Thyroid gland (tissue), 4 donors: ENCODE measurements at places on chromosomes 4 and X. TPM values are rescaled to one million over a fixed set of nuclear protein-coding genes. Genes with fewer than 3 reads are reported as not detected.

DNA sequence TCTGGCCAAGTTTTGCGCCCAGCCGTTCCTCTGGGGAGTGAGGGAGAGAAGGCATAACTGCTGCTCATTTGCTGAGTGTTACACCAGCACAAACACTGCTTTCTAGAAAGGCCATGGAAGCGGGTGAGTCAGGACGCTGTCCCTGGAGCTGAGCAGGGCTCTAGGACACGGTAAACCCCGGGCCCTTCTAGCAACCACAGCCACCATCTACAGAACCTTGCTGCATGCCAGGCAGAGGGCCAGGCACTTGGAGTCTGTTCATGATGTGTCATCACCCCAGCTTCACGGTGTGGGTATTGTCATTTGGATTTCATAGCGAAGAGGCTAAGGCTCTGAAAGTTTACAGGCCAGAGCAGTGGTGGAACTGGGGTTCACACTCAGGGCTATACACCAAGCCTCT, 31.8 kb upstream of the C4orf50 start:
- no peaks in the 10 kb centered on the region for H3K36me3 ChIP-seq
- H3K4me3 ChIP-seq: no peak overlapping the region
- H3K27me3 ChIP-seq: no peaks in the 10 kb centered on the region
- no peak for DNase-seq
- H3K27ac ChIP-seq: no peak overlapping the region

- H3K4me1 ChIP-seq: no peaks in the 10 kb centered on the region
- H3K27me3 ChIP-seq: no peaks in the 10 kb centered on the region
- peaks cover 46% of the 10 kb centered on the region for H3K36me3 ChIP-seq
- no peak overlapping the region for H3K27ac ChIP-seq
- no peak overlapping the region for H3K4me3 ChIP-seq
- DNase-seq: no peak
Measured at GRCh38 chr4:47572981-47573380, 87.9 kb downstream of the ATP10D start.

DNA sequence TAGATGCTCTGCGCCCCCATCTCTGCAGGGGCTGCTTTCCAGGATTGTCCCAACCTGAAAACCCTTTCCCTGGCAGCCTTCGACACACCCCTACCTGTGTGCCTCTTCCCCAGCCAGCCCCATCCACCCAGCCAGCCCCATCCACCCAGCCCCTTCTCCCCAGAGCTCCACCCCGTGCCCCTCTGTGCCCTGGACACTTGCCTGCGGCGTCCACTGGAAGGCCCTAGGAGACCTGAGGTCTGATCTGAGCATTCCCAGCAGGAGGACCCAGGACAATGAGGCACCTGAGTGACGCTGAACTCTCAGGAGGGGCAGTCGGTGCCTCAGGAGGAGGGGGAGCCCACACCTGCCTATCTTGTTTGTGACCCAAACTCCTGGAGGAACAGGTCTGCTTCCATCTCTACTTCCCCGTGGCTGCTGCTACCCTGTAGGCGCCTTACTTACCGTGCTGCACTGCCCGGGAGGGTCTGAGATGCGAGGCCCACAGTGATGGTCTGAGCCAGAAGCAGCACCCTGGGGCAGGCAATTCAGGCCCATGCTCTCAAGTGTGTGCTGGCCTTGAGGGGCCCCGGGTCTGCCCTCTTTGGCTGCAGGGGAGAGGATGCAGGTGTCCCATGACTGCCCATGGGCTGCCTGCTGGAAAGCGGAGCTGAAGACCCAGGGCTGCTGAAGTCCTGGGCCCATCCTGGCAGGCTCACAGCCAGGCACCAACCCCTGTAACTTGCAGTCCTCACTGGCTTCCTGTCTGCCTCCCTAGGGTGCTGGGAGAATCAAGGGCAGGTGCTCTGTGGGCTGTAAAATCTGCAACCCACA, 4.9 kb downstream of the LRPAP1 start:
- H3K36me3 ChIP-seq: peaks cover 28% of the 10 kb centered on the region
- H3K4me3 ChIP-seq: no peak overlapping the region
- no peak for DNase-seq
- peaks cover 16% of the 10 kb centered on the region for H3K4me1 ChIP-seq
- no peak overlapping the region for H3K27ac ChIP-seq

GRCh38 chrX:71367396-71367795, 1.2 kb downstream of the TAF1 start:
- H3K4me3 ChIP-seq: no peak overlapping the region
- H3K4me1 ChIP-seq: no peaks in the 10 kb centered on the region
- DNase-seq: no peak
- no peaks in the 10 kb centered on the region for H3K36me3 ChIP-seq
- no peaks in the 10 kb centered on the region for H3K27me3 ChIP-seq

DNA sequence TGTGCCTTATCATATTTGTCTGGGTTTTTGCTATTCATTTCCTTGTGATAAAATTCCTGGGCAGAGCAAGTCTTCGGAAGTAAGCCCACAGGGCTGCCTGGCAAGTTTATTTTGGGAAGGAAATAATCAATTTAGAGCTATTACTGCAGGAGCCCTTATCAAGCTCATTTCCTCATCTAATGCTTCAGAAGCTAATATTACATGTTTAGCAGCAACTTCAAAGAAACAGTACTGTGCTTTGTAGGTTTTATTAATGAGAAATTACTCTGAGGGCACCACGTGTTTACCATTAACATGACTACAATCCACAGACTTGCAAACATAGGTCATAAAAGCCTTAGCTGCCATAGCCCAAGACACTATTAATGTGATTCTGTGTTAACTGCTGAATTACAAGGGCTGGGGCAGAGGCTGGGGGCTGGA, 540.0 kb downstream of the SPRY1 start:
- DNase-seq: no peak
- H3K4me3 ChIP-seq: no peak overlapping the region
- no peaks in the 10 kb centered on the region for H3K36me3 ChIP-seq
- H3K4me1 ChIP-seq: no peaks in the 10 kb centered on the region

- H3K4me3 ChIP-seq: no peak overlapping the region
- peak overlapping the region; percentile 79 for H3K27ac ChIP-seq
- peaks cover 13% of the 10 kb centered on the region for H3K4me1 ChIP-seq
- DNase-seq: peak; percentile 88
- H3K27me3 ChIP-seq: no peaks in the 10 kb centered on the region
- no peaks in the 10 kb centered on the region for H3K36me3 ChIP-seq
Measured at GRCh38 chr4:128468123-128468989, 180.7 kb upstream of the PGRMC2 start.

- no peaks in the 10 kb centered on the region for H3K36me3 ChIP-seq
- DNase-seq: no peak
- H3K27ac ChIP-seq: no peak overlapping the region
- no peaks in the 10 kb centered on the region for H3K27me3 ChIP-seq
Measured at GRCh38 chr4:76881375-76881774, 16.6 kb downstream of the SOWAHB start.

DNA sequence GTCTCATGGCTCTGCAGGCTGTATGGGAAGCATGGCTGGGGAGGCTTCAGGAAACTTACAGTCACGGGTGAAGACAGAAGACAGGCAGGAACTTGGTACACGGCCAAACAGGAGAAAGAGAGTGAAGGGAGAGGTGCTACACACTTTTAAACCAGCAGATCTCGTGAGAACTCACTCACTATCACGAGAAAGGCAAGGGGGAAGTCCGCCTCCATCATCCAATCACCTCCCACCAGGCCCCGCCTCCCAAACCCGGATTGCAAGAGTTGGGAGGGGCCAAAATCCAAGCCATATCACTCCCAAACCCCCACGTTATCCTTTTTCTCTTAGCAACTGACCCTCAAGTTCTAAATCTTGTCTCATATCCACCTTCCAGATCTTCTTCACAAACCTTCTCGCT, 1710.5 kb upstream of the TENM3 start:
- no peaks in the 10 kb centered on the region for H3K4me1 ChIP-seq
- DNase-seq: no peak
- H3K27me3 ChIP-seq: no peaks in the 10 kb centered on the region
- H3K27ac ChIP-seq: no peak overlapping the region

DNA sequence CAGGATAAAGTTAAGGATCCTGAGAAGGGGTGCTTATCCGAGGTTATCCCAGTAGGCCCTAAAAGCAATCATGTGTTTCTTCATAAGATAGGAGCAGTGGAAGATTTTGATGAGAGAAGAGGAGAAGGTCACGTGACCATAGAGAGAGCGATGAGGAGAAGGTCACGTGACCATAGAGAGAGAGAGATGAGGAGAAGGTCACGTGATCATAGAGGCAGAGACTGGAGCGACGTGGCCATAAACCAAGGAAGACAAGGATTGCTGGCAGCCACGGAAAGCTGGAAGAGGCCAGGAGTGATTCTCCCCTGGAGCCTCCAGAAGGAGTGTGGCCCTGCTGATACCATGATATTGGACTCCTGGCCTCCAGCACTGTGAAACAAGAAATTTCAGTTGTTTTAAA, 38.4 kb upstream of the ZNF518B start:
- H3K27ac ChIP-seq: no peak overlapping the region
- no peaks in the 10 kb centered on the region for H3K36me3 ChIP-seq
- H3K27me3 ChIP-seq: no peaks in the 10 kb centered on the region

GRCh38 chrX:123339221-123339905, 155.3 kb downstream of the GRIA3 start:
- DNase-seq: no peak
- no peaks in the 10 kb centered on the region for H3K4me1 ChIP-seq
- H3K27me3 ChIP-seq: no peaks in the 10 kb centered on the region
- no peak overlapping the region for H3K27ac ChIP-seq
- no peak overlapping the region for H3K4me3 ChIP-seq

DNA sequence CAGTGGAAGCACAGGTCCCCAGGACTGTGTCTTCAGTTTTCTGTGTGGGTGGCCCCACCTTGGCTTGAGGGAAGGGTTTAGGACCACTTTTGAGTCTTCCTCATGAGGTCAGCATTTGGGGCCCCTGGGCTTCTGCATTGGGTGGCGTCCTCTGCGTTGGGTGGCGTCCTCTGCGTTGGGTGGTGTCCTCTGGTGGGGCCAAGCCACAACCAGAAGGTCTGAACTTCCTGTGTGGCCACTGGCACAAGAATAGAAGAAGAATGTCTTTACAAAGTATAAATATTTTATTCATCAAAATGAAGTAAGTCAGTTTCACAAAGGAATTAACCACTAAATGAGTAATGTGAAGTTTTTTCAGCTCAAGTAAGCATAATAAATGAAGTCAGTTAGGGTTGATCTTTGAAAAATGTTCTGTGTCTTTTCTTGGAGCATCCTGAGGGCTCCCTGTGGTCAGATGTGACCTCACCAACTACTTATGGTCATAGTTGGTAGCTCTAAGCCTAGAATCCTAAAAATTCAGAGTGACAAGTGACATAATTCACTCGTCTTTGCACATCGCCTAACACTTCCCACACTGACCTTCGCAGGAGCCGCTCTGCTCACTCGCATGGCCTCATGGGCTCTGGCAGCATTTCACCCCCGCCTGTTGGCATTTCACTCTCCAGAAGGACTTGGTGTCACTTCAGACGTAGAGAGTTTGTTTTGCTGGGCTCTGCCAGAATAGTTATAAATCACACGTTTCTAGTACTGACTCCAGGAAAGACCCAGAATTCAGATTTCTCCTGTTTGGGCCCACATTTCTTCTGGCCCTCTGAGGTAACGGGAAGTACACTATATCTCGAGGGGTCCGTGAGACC, 39.0 kb upstream of the HGFAC start:
- DNase-seq: peak; percentile 47
- no peaks in the 10 kb centered on the region for H3K27me3 ChIP-seq
- H3K36me3 ChIP-seq: no peaks in the 10 kb centered on the region
- H3K4me3 ChIP-seq: no peak overlapping the region
- H3K4me1 ChIP-seq: no peaks in the 10 kb centered on the region

GRCh38 chr4:143351774-143352451, 15.2 kb downstream of the GAB1 start:
- peaks cover 17% of the 10 kb centered on the region for H3K4me1 ChIP-seq
- peak overlapping the region; percentile 44 for H3K27ac ChIP-seq
- H3K4me3 ChIP-seq: no peak overlapping the region
- DNase-seq: no peak

DNA sequence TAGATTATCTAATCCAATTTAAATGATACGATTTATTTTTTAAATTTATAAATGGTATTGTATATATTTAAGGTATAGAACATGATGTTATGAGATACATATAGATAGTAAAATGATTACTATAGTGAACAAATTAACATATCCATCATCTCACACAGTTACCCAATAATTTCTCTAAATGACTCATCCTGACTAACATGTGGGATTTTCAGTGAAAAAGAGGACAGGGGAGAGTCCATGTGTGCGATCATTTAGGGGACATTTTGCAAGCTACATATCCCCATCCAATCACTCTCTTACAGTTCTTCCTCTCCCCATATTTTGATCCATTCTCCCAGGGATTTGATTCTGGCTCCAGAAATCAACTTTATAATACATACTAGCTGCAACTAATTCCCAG, 88.2 kb downstream of the ABCB7 start:
- H3K27me3 ChIP-seq: no peaks in the 10 kb centered on the region
- no peaks in the 10 kb centered on the region for H3K36me3 ChIP-seq
- no peak overlapping the region for H3K4me3 ChIP-seq

- no peak overlapping the region for H3K27ac ChIP-seq
- H3K4me3 ChIP-seq: no peak overlapping the region
Measured at GRCh38 chr4:10200869-10201268, 84.3 kb upstream of the WDR1 start.

- H3K4me1 ChIP-seq: peaks cover 20% of the 10 kb centered on the region
- H3K27ac ChIP-seq: peak overlapping the region; percentile 83
- peaks cover 5% of the 10 kb centered on the region for H3K36me3 ChIP-seq
- H3K4me3 ChIP-seq: peak overlapping the region; percentile 49
- DNase-seq: no peak
Measured at GRCh38 chrX:153926858-153927671, 1.0 kb upstream of the ARHGAP4 start.

GRCh38 chrX:54807524-54808108, at the start of gene MAGED2:
TSS of gene MAGED2 (plus strand) at chrX:54807745. CDS start at chrX:54809332, 1,587 bp downstream.
- H3K36me3 ChIP-seq: peaks cover under 1% of the 10 kb centered on the region
- DNase-seq: peak; percentile 38
- H3K27ac ChIP-seq: peak within 1 kb of the TSS; percentile 84
- peaks cover 10% of the 10 kb centered on the region for H3K4me1 ChIP-seq
- peak within 1 kb of the TSS; percentile 63 for H3K4me3 ChIP-seq

GRCh38 chrX:132204629-132205028, 14.6 kb downstream of the RAP2C start:
- H3K27ac ChIP-seq: no peak overlapping the region
- H3K4me1 ChIP-seq: no peaks in the 10 kb centered on the region
- H3K4me3 ChIP-seq: no peak overlapping the region

DNA sequence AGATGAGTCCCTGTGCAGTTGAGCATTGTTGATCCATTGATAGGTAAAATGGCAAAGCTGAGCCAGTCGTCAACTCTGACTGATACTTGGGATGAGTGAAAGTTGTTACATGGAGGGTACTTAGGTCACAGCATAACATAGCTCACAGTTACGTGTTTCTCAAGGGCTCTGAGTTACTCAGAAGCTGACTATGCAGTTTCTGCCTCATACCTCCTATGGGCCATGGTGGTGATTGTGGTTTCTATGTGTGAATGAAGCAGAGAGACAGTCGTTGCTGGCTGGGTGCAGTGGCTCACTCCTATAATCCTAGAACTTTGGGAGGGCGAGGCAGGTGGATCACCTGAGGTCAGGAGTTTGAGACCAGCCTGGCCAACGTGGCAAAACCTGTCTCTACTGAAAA, 30.8 kb downstream of the FRMPD3 start:
- no peak for DNase-seq
- peaks cover 12% of the 10 kb centered on the region for H3K4me1 ChIP-seq
- H3K36me3 ChIP-seq: no peaks in the 10 kb centered on the region
- no peak overlapping the region for H3K27ac ChIP-seq

Gene UCP1
- not detected for total RNA-seq

Gene COX7B2
- not detected for total RNA-seq

Gene NWD2
- 0.63 TPM for total RNA-seq

Gene MTNR1A
- total RNA-seq: not detected

Gene DOK7
- 0.78 TPM for total RNA-seq

Gene PASD1
- 0.11 TPM for total RNA-seq

Gene NEUROG2
- not detected for total RNA-seq

Gene PRKG2
- not detected for total RNA-seq

Gene FGFBP1
- not detected for total RNA-seq

Gene MAGEB5
- not detected for total RNA-seq
